A549 treated with CORT108297 at 1 μM for 4 hours (cell line): ENCODE measurements at places on chromosomes 6 and 20. TPM values are rescaled to one million over a fixed set of nuclear protein-coding genes. Genes with fewer than 3 reads are reported as not detected.

ASXL1 gene
- 28.8 to 36.3 TPM (median 33.7 TPM) in 5 replicates for total RNA-seq

SMOC2 gene
- not detected in 5 replicates for total RNA-seq

CENPQ gene
- total RNA-seq, result 6.5 to 8.4 TPM (median 7.6 TPM) in 5 replicates

SGK2 gene
- total RNA-seq, result 7.1 to 8.2 TPM (median 7.7 TPM) in 5 replicates

NKAPL gene
- total RNA-seq, result not detected in 5 replicates

LGSN gene
- 2.6 to 3.7 TPM (median 3.3 TPM) in 5 replicates for total RNA-seq

CTAGE9 gene
- not detected in 5 replicates for total RNA-seq

RHAG gene
- 0.06 to 0.10 TPM (median 0.07 TPM) in 3 of 5 replicates, not detected in the others for total RNA-seq

BLOC1S5 gene
- total RNA-seq, result 5.7 to 8.9 TPM (median 7.6 TPM) in 5 replicates

KIF25 gene
- 0.05 to 0.39 TPM (median 0.07 TPM) in 3 of 5 replicates, not detected in the others for total RNA-seq

SLC2A10 gene
- total RNA-seq, result not detected in 5 replicates

MPIG6B gene
- not detected in 5 replicates for total RNA-seq

RBPJL gene
- not detected in 5 replicates for total RNA-seq

PTPRT gene
- not detected in 5 replicates for total RNA-seq

EEF1A2 gene
- 141 to 180 TPM (median 158 TPM) in 5 replicates for total RNA-seq

PACRG gene
- 0.12 TPM in 1 of 5 replicates, not detected in the others for total RNA-seq

HLA-F gene
- 4.1 to 6.0 TPM (median 4.9 TPM) in 5 replicates for total RNA-seq

PNLDC1 gene
- 0.06 to 0.13 TPM (median 0.07 TPM) in 5 replicates for total RNA-seq
